ENCODE measurements at places on chromosomes 4 and X.

DNA sequence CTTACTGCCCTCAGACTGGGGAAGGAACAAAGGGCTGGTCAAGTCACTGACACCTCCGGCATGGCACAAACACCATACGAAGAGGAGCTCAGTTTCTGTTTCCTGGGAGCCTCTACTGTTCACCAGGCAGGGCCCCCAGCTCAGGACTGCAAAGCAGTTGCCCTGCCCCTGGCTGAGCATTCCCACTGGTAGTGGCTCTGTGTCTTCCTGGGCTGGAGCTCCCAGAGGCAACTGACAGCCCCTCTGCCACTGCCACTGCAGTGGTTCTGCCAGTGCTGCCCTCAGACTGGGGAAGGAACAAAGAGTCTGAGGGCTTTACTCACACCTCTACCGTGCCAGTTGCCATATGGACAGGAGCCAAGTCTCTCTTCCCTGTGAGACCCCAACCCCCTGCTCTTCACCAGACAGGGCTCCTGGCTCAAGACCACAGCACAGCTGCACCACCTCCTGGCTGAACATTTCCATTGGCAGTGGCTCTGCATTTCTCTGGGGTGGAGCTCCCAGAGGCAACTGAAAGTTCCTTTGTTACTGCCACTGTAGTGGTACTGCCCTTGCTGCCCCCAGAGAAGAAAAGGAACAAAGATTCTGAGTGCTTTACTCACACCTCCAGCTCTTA, 67.9 kb downstream of the SMARCA5 start:
- DNase-seq: no peak

DNA sequence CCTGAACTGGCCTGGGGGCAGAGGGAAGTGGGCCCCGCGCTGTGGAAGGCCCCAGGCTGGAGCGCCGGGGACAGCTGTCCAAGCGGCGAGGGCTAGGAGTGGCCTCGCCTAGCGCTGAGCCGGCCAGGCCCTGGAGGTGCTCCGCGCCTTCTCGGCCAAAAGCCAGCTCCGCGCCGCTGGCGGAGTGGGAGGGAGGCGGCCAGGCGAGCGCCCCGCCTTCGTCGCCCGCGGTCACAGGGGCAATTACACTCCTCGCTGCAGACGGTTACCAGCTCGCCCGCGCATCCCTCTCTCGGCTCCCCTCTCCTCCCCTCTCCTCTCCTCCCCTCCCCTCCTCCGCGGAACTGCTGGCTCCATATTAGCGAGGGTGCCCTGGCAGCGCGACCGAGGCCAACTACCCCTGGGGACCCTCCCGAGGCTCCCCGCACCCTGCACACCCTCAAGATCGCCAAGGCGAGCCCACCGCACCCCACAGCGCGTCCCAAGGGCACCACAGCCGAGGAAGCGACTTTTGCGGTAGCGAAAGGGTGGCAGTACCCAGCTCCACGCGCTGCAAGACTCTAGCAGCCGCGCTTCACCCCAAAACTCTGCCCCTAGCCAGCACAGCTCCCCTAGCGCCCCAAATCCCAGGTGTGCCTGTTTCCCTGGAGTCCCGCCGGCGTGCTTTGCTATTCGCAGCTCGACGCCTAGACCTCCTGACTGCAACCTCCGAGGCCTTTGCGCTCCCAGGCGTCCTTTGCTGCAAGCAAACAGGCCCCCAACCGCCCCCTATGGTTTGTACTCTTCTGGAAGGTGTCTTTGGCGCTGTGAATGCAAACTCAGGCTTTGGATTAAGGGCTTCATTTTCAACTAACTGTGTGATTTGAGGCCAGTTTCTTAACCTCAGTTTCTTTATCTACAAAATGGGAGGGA, 91.4 kb downstream of the BCOR start:
- DNase-seq: no peak

DNA sequence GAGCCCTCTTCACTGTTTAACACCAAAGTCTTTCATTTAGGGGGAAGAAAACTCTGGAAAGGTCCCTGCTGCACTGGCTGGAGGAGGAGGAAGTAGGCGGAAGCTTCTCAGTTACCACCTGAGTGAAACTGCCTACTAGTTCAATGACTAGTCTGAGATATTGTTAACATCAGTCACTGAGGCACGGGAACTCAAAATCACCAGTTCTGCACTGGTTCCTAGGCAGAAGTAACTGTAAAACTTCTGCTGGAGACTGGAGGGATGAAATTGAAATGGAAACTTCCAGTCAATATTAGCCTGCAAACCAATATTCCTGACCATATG, 178.3 kb downstream of the SNCA start:
- no peak for DNase-seq

- DNase-seq: no peak
These were observed 351.2 kb downstream of the ARHGAP24 start for GRCh38 chr4:85826060-85826678.

DNA sequence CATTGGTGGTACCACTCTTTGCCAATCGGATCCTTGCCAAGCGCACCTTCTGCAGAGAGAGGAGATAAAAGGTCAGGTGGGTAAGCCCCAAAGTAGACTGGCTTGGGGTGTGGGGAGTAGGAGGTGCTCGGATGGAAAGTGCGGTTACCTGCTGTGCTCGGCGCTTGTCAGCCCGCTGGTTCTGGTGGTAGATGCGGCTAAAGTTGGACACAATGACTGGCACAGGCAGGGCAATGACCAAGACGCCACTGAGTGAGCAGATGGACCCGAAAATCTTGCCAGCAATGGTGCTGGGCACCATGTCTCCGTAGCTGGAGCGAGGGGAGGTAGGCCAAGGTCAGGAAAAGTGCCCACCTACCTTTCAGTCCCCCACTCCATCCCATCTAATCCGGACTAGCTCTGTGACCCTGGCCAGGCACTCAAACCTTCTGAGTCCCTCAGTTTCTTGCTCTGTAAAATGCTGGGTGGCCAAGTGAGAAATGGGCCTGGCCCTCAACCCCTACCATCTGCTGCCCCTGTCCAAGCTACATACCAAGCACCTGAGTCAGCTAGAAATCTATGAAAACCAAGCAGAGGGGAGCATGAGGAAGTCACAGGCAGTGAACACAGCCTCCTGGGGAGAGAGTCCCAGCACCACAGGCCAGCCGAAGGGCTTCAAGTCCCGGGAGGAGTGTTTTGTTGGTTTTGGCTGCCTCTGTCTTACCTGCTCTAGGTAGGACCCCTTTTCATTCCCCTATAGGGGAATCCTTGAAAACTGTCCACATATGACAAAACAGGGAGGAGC, 4.7 kb downstream of the KCND1 start:
- DNase-seq: no peak

DNA sequence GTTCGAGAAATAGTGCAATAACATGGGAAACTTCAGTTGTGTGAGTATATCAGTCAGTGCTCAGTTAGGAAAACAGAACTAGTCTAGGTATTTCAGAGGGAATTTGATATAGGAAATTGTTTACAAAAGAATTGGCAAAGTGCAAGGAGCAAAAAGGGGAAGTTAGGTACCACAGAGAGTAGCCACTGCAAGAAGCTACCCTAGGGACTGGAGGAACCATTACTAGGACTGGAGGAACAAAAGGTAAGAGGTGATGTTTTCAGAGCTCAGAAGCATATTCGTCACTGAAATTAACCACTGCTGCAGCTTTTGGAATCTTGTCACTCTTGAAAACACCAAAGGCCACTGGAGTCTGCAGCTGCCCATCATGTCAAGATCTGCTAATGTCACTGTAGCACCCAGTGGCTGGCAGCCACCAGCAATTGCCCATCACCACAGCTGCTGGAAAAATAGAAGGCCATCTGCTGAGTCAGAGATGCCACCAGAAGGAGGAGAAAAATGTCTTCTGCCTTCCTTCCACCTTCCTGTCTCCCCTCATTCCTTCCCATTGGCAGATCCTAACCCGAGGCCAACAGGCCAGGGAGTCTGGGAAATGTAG, 160.6 kb upstream of the RPS6KA3 start:
- DNase-seq: no peak

DNA sequence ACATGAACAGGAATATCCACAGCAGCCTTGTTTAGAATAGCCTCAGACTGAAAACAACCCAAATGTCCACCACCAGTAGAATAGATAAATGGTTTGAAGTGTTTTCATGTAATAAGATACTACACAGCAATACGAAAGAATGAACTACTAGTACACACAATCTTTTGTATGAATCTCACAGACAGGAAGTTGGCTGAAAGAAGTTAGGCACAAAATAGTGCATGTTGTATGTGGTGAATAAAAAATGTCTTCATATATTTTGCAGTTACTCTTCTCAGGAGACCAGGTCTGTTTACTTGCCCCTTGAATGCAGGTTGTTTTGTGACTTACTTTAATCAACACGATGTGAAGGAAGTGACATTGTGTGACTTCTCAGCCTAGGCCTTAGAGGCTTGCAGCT, 75.9 kb upstream of the LEF1 start:
- no peak for DNase-seq

DNA sequence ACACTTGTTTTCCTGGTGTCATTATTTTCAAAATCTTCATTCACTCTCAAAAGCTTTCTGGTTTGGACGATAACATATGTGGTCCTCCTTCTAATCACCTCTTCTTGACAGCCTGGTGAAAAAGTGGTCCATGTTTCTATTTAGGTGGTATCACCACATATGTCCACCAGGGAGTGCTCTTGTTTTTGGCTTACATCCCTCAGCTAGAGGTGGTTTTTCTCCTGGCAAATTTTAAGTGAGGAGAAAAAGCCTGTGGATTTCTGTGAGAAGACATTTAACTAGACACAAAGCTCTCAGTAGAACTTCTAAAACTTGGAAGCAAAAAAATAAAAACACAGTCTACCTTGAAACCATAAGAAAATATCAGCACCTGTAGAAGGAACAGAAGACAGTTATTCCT, 58.0 kb upstream of the FRMPD4 start:
- peak; percentile 8 for DNase-seq

GRCh38 chr4:6682862-6683590, 10.7 kb upstream of the S100P start:
- no peak for DNase-seq
